ENCODE measurements at places on chromosomes 3 and 15.

DNA sequence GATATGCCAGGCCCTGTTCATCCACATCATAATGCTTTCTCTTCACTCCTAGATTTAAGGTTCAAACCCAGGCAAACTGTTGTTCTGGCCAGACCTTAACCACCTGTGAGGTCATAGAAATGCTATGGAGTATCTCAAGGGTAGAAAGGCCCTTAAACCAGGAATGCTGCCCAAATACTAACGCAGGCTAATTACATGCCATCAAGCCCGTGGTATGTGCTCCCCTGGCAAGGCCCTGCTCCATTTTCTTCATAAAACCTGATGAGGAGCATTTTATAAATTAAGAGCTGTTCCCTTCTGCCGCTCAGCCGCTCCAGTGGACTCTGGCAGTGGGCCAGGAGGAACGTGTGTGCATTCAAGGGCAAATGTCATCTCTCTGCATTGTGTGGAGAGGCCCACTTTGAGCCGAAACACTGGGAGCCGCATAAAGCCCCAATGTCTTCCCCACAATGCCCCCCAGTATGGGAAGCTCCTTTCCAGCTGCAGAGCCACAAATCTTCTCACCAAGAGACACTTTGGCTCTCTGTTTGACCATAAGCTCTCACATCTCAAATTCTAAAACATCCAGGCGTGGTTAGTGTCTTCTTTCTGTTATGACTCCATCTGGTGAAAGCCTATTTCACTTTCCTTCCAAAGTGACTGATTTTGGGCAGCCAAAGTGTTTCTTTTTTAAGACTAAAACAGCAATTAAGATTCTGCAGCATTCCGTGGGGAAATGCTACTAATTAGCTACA is 210.8 kb upstream of the NR2E3 start:
- no peak for DNase-seq

DNA sequence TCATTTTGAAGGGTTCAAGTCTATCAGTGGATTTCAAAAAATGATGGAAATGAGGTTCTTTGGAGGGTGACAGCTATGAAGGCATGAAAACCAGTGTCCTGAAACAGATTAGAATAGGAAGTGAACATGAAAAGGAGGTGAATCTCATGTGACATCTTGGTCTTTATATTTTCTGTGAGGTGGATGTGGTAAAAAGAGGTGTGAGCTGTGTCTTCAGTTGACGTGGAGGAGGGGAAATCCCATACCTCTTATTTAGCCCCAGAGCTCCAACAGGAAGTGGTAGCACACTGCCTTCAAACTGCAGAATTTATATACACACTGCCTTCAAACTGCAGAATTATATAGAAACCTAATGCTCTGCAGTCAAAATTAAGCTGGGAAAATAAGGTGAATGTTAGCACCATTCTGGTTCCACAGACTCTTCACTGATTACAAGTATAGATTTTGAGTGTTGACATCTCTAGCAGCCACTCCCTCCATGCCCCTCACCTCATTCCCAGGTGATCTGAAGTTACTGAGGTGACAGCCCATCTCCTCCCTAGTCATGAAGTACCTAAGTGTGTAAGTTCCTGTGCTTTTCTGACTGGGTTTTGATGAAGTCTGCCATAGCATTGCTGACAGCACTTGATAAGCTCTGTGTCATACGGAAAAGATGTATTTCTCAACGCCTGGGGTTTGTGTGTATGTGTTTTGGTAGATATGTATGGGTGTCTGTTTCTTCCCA is 2.7 kb downstream of the RAB8B start:
- peak; percentile 24 for DNase-seq

DNA sequence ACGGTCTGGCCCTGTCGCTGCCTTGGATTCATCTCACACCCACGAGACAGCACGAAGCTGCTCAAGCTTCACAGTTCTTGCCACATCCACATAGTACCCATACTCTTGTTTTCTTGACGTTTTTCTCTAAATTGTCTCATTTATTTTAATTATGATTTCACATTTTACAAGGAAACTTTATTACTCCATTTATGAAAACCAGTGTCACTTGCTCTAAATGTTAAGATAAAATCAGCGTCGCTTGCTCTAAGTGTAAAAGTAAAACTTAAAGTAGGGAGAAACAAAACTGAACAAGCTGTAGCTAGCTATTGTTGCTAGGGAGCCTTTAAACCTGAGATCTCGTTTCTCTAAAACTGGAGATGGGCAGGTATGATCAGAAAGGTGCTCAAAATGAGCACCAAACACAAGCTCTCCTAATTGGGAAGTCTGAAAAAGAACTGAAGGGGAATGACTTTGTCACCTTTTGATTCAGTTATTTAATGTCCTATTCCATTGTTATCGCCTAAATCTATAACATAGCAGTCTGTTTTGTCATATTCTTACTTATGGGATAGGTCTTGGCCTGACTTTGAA is 680 bp downstream of the IFT122 start:
- DNase-seq: no peak

- DNase-seq: no peak
These were observed 74.7 kb downstream of the ZNF148 start for GRCh38 chr3:125300416-125300815.

DNA sequence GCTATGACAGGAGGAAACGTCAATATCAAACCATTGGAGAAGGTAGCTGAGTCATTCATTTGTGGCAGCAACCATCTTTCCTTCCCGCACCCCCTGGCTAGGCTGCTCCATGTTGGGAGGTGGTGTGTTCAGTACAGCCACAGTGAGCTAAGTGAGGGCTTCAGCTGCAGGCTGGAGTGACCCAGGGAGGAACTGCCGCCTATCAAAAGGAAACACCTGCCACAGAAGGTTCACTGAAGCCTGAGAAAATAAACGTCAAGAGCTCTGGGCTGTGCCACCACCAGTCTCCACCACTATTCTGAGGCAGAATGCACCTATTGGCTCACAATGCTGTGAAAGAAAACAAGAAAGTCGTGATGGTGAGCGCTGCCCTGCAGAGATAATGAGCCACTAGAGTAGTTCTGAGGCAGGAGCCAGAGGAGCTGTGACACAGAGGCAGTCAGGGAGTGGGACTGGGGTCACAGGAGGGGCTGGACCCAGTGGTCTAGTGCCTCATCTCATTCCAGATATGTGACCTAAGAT is 34.8 kb upstream of the CD47 start:
- DNase-seq: no peak

GRCh38 chr15:81256916-81257315 is 60.2 kb downstream of the IL16 start:
- DNase-seq: no peak

GRCh38 chr15:50698101-50698500 is 11.5 kb upstream of the TRPM7 start:
- DNase-seq: no peak

- DNase-seq: no peak
These were observed 1106.6 kb downstream of the TBL1XR1 start for GRCh38 chr3:176090727-176091126.

DNA sequence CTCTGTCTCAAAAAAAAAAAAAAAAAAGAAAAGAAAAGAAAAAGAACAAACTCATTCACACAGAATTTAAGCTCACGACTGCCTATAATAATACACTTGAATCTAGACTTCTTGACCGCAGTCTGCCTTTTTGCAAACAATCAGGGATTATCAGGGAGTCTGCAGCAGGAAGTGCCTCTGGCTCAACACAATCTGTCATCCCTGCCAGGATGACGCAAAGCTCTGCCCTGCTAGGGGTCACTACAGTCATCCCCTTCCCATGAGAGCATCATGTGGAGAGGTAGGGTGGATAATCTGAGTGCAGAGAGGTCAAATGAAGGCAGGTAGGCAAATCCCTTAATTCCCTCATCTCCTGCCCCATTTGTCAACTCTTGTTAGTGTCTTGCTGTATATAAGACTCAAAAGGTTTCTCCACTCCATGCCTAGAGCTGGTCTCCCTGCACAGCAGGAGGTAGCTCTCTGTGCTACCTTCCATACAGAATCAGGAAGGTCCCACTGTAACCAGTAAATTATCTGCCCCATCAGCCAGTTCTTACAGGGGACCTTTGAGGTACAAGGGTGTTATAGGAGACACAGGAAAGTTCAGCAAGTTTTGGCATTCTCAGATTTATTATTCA is 4.2 kb downstream of the UBAP1L start:
- no peak for DNase-seq
